Hypothalamus (tissue), 51 donors: ENCODE measurements at places on chromosomes 7 and 10.

- no peak for DNase-seq
Observed at GRCh38 chr10:27138277-27138676, 15.9 kb downstream of the YME1L1 start.

DNA sequence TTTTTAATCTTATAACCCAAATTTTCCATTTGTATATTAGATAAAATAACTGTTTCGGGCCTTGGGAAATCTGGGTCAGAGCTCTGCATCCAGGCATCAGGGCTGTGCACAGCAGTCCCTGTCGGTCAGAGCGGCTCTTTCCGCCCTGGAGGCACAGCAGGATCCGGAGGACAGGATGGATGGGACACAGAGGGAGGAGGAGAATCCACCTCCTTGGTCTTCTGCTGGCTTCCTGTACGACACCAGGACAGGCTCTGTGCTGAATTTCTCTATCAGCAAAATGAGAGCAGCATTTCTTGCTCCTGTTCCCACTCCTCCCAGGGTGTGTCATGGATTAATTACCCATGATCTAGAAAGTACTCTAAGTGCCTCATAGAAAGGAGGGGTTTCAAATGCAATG is 254.9 kb downstream of the SKAP2 start:
- DNase-seq, result no peak

DNA sequence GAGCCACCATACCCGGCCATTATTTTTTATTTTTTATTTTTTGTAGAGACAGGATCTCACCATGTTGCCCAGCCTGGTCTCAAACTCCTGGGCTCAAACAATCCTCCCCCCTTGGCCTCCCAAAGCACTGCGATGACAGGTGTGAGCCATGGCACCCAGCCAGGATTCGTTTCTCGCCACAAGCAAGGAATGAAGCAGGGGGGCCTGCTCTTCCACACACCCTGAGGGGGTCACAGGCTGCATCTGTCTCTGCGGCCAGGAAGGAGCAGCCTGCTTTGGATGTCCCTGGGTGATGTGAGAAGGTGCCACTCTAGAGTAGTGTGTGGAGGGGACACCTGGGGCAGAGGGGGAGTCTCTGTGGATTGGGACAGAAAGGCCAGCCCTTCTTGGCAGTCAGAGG is 61.3 kb upstream of the TNRC18 start:
- no peak for DNase-seq

DNA sequence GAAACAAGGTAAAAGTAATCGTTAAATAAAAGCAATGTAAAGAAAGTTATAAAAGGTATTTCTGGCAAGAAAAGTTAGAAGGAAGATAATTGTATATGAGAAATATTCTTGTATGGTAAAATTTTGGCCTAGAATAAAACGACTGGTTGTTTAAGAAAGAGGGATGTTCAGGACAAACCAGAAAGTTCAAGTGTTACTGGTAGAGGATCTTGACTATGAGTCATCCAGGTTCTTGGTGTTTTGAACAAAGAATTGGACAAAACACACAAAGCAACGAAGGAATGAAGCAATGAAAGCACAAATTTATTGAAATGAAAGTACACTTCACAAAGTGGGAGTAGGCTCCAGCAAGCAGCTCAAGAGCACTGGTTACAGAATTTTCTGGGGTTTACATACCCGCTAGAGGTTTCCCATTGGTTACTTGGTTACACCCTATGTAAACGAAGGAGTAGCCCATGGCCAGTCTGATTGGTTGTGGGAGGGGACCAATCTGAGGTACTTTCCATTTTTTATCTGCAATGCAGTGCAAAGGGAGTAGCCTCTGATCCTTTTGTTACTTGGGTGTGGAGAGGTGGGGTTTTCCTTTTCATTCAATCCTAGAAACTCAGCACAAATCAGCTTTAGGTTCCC is 22.4 kb upstream of the GARS1 start:
- no peak for DNase-seq

GRCh38 chr10:128940081-128940480 is 527.0 kb upstream of the MGMT start:
- no peak for DNase-seq

GRCh38 chr10:32207544-32207943 is 139.4 kb downstream of the EPC1 start:
- DNase-seq, result no peak

GRCh38 chr10:121983852-121984251 is 5.1 kb upstream of the TACC2 start:
- DNase-seq, result no peak

DNA sequence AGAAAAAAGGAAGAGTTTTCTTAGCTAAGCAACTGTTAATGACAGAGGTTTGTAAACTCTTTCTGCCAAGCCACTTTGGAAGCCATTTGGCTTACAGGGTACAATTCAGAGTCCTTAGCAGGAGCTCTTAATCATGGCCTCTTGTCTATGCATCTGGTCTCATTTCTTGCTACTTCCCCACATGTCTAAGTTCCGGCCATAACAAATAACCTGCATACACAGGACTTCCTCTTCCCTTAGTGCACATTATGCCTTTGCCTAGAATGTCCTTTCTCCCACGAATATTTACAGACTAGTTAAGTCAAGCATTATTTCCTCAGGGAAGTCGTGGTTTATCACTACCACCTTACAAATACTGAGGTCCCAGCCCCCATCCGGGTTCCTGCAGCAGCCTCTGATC is 8.6 kb upstream of the UPF2 start:
- DNase-seq, result no peak

DNA sequence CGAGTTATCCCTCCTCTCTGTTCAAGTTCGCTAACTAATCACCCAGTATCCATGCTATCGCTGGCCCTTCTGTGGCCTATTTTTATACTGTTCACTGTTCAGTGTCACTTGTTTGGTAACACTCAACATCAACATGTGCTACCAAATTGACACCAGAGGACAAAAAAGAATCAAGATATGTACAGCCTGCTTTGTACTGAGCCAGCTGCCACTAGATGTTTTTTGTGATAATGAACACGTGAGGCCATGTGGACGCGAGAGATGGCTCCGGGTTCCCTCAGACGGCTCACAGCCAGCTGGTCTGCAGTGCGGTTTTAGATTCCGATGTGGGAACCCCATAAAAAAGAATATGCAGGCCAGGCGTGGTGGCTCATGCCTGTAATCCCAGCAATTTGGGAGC is 21.2 kb downstream of the CAV1 start:
- DNase-seq, result no peak

DNA sequence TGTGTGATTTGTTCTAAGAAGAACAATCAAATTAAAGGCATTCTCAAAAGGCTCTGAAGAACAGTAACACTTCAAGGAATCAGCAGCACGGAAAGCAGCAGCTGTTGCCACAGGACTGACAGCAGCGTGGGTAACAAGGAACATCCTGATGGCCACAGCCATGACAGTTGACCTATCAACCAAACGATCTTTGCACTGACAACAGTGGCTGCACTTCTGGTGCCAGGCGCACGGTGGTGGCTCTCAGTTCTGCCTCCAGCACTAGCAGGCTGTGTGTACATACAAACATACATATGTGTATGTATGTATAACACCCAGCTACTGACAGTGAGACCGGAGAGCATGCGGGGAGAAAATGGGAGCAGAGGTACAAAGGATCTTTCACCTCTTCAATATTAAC is 114.1 kb downstream of the ZFAND4 start:
- no peak for DNase-seq

DNA sequence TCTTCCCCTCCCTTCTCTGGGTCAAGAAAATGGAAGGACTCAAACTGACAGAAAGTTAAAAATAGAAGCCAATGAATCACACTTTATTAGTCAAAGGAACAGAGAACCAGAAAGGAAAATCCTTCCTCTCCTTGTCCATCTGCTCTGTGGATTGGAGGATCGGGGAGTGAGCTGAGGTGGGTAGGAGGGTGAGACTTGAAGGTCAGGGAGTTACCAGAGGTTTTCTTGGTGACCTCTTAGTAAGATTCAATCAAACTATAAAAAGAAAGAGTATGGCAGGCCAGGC is 12.2 kb downstream of the TLX1 start:
- DNase-seq, result no peak

DNA sequence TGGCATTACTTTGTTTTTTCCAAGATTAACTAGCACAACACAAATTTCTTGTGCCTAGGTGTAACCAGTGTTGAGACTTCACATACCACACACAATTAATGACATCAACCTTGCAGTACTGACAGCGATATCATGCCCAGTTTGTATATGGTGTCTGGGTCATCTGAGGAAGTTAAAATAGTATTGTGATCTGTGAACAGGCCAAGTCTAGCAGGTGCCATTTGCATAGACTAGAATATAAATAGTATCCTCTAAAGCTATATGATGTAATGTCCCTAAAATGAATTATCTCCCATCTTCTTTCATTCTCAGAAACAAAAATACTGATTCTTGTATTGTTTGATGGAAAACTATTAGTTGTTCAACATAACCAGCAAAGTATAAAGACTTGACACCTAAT is 175.8 kb upstream of the KAT6B start:
- no peak for DNase-seq

DNA sequence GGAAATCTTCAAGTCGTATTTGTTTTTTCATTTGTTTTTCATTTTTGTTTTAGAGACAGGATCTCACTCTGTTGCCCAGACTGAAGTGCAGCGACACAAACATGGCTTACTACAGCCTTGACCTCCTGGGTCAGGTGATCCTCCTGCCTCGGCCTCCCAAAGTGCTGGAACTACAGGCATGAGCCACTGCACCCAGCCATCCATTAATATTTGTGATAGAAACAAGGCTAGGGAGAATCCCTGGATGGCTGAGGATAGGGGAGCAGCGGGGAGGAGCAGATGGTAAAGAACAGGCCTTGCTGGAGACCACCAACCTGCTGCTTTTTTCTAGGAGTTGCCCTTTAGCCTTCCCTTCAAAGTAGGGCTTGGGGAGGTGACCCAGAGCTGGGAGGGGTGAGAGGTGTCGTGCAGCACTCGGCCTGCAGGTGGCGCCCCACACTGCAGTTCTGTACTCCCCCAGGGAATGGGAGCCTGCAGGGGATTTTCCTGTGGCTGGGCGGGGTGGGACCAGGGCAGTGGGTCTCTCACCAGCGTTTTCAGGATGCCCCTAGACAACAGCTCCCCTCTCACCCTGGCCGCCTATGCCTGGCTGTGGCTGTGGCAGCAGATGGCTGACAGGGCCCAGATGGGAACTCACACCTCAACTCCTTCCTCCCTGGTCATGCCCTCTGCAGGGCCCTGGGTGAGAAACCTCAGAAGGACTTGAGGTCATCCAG is 12.6 kb upstream of the CDH23 start:
- DNase-seq, result peak; percentile 73
